Cerebellar cortex (tissue), 1 donor: ENCODE measurements at places on chromosomes 5 and 9.

GRCh38 chr5:77163453-77163852, 47.0 kb upstream of the PDE8B start:
- DNase-seq, result no peak

GRCh38 chr9:120412425-120412951, 167.5 kb downstream of the CDK5RAP2 start:
- no peak for DNase-seq

DNA sequence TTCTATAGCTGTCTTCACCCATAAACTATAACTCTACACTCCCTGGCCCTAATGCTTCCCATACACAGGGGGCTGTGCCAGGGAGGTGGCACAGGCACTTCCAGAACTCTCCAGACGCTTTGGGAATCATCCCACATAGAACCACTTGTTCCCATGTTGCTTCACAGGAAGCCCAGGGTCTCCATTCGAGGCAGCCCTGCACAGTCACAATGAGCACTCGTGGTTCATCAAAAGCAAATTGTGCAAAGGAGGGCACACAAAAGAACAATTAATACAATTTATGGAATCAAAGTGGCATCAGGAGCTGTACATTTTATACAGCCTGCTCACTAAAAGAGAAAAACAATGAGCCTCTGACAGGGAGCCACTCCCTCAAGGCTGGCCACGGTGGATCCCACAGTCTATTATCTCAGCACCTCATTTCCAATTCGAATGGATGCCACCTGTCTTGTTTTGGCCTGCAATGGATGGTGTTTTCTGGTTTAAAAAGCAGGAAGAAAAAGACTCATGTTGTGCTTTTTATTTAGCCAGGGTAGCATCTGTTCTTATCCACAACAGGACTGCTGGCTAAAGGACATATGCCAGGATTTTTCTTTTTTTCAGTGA, 354.8 kb downstream of the ENC1 start:
- DNase-seq, result peak; percentile 9

GRCh38 chr9:15268317-15268716, 38.7 kb downstream of the TTC39B start:
- no peak for DNase-seq

DNA sequence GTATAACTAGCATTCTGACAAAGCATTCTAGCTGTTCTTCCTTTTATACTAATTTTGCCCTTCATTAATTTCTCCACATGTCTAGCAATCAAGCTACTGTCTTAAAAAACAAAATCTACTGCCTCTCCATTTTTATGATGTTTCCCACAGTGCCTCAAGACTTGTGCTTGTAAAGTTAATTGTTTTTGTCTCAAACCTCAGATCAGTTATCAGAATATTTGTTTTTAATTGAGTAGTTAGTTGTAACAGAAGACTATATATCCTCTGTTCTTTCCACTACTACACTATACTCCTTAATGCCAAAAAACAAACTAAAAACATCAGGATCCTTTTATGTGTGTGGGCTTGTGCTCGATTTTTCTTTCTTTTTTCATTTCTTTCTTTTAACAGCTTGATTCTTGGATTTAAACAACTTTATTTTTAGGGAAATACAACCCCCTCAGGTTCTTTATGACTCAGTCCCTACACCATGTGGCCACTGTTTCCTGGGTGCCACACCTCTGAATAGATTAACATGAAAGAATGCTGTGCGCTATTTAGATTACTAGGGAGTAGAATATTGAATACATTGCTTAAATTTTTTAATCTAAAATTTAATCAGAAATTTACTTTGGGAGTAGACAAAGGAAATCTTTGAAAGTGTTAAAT, 1.2 kb downstream of the ASPN start:
- no peak for DNase-seq

- no peak for DNase-seq
These were observed 155.9 kb upstream of the SHB start for GRCh38 chr9:38224941-38225340.

- DNase-seq, result peak; percentile 46
These were observed 70.1 kb upstream of the UNC5A start for GRCh38 chr5:176740131-176740701.

DNA sequence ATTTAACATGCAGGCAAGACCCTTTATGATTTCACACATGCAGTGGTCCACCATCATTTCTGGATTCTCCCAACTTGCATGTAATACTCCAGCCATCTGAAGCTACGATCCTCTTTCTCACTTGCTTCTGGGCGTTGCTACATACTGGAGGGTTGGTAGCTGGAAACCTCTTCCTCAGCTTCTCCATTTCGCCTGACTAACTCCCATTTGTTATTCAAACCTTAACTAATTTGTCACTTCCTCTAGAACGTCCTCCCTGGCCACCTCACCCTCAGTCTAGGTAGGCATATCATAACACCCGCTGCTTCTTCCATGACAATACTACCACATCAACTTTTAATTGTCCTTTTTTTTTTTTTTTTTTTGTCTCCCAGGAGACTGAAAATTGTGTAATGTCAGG, 72.6 kb upstream of the EQTN start:
- no peak for DNase-seq
